ENCODE measurements at places on chromosomes 1 and 21. TPM values are rescaled to one million over a fixed set of nuclear protein-coding genes. Genes with fewer than 3 reads are reported as not detected.

GPR37L1 gene
- not detected for total RNA-seq

AKIRIN1 gene
- total RNA-seq = 72.0 TPM

SMCP gene
- total RNA-seq = not detected

SYNC gene
- total RNA-seq = not detected

PPIAL4G gene
- total RNA-seq = 1.0 TPM

GPATCH3 gene
- 14.8 TPM for total RNA-seq

GNB1 gene
- 409 TPM for total RNA-seq

DDAH1 gene
- total RNA-seq = not detected

CHAF1B gene
- 18.6 TPM for total RNA-seq

CD5L gene
- total RNA-seq = not detected

TTC34 gene
- total RNA-seq = 2.3 TPM

KRTAP21-2 gene
- total RNA-seq = not detected

GUK1 gene
- total RNA-seq = 227 TPM

ANGPTL7 gene
- total RNA-seq = not detected

ERICH3 gene
- not detected for total RNA-seq

TRIM67 gene
- not detected for total RNA-seq

NMNAT2 gene
- total RNA-seq = 0.05 TPM

SH2D1B gene
- not detected for total RNA-seq

UBIAD1 gene
- 27.5 TPM for total RNA-seq

IQCC gene
- 2.5 TPM for total RNA-seq

KRTAP7-1 gene
- not detected for total RNA-seq

BMP8B gene
- total RNA-seq = 0.12 TPM

KIF17 gene
- total RNA-seq = not detected

ZNF362 gene
- total RNA-seq = 21.6 TPM

ERG gene
- total RNA-seq = not detected

F5 gene
- total RNA-seq = 17.5 TPM

HCRTR1 gene
- not detected for total RNA-seq

OR6K3 gene
- not detected for total RNA-seq

CDCA8 gene
- 42.8 TPM for total RNA-seq

NUF2 gene
- total RNA-seq = 39.2 TPM

CHI3L1 gene
- total RNA-seq = not detected
